Calu3 (cell line): ENCODE measurements at places on chromosomes 3 and 15.

DNA sequence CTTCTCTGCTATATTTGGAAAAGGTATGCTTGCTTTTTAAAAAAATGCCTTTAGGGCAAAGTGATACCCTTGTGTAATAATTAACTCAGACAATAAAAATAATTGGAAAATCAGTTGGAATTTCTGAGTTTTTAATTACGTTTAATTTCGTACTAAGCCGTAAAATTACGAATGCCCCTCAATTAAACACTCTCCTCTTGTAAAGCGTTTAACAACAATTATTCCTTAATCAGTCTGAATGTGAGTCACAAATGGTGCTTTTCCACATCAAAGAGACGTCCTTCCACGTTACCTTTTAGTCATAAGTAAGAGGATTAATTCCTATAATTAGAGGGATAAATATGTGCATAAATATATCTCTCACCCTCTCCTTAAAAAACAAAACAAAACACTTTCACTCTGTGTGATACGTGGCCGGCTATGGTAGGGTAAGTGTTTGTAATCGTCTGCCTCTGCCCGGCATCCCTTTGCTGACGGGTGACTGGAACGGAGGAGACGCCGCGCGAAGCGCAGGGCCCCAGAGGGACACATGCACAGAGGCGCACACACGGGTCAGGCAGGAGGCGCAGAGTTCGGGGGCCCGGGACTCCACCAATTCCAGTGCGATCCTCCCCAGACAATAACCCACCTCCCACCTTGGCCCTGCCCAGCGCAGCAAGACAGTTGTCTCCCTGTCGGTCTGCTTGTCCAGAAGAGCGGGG, 9.7 kb upstream of the MEIS2 start:
- peak; percentile 29 for DNase-seq

GRCh38 chr3:149402481-149402880, 25.0 kb upstream of the TM4SF1 start:
- no peak for DNase-seq

GRCh38 chr3:101890716-101891115, 41.4 kb downstream of the NFKBIZ start:
- DNase-seq = no peak

GRCh38 chr3:73291541-73291940, 230.1 kb downstream of the EBLN2 start:
- DNase-seq = no peak

- DNase-seq = peak; percentile 83
These were observed 187.1 kb downstream of the PDE8A start for GRCh38 chr15:85168642-85169173.
